ENCODE measurements at places on chromosomes 16 and 17. TPM values are rescaled to one million over a fixed set of nuclear protein-coding genes. Genes with fewer than 3 reads are reported as not detected.

Gene OR4D1
- not detected for polyA plus RNA-seq

Gene HLF
- 4.3 TPM for polyA plus RNA-seq

Gene FAAP100
- 29.2 TPM for polyA plus RNA-seq

GRCh38 chr17:70074956-70075355, at the start of gene KCNJ16:
Gene KCNJ16 (plus strand): TSS chr17:70075225. CDS start chr17:70132088, 56,863 bp downstream.
- DNase-seq: peak; percentile 49

GRCh38 chr16:81492965-81493754, 48.6 kb downstream of the CMIP start:
- no peak for DNase-seq

- DNase-seq: no peak
Measured at GRCh38 chr16:8893976-8894690, 12.0 kb downstream of the LITAFD start.

GRCh38 chr17:69637446-69638156, 223.1 kb downstream of the MAP2K6 start:
- DNase-seq: peak; percentile 3

GRCh38 chr17:80758481-80759376, 214.1 kb downstream of the RPTOR start:
- peak; percentile 59 for DNase-seq

DNA sequence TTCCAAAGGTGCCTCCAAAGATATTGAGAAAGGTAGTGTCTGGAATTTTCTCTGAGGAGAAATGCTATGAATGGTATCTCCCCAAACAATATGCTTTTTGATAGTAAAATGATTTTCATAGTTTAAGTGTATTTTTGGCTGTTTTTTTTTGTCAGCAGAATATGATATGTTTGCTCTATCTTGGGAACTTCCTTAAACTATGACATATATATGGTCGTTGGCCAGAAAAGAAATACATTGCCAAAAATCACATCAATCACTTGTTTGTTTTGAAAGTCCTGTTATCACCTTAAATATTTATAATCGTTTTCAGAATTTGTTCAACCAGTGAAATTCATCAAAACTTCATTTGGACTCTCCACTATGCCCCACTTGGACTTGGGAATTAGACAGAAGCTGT, 816.9 kb downstream of the CDH11 start:
- no peak for DNase-seq

All from left lung (tissue), 14 donors.